ENCODE measurements at places on chromosomes 13 and 19.

DNA sequence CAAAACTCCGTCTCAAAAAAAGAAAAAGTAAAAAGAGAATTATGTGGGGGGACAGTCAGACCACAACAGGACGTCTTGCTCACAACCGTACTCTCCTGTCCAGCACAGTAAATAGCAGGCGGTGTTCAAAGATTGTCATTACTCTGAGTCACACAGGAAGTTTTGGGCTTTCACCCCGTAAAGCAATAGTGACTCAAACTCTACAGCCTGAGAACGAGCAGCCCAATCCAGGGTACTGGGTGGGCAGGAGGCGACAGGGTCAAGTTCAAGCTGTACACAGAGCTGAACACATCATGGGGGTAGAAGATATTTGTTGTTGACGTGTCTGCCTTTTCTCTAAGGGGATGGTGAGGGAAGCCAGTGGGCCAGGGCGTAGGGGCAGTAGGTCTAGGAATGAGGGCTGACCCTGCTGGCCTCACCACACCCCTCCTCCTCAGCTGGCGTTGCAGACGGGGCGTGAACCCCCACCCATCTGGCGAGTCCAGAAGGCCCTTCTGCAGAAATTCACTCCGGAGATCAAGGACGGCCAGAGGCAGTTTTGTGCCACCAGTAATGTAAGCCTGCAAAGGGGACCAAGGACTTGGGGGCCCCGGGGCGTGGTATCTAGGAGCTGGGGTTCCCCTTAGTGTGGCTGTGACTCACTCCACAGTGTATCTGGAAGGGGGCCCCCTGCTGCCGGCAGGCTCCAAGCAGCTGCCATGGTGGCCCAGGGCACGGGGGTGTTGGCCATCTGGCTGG, 23.3 kb downstream of the PRR12 start:
- H3K27ac ChIP-seq = peak overlapping the region; percentile 83
- DNase-seq = peak; percentile 56
- peak overlapping the region; percentile 9 for H3K4me3 ChIP-seq
- peaks cover 23% of the 10 kb centered on the region for H3K36me3 ChIP-seq
- H3K4me1 ChIP-seq = peaks cover 21% of the 10 kb centered on the region

DNA sequence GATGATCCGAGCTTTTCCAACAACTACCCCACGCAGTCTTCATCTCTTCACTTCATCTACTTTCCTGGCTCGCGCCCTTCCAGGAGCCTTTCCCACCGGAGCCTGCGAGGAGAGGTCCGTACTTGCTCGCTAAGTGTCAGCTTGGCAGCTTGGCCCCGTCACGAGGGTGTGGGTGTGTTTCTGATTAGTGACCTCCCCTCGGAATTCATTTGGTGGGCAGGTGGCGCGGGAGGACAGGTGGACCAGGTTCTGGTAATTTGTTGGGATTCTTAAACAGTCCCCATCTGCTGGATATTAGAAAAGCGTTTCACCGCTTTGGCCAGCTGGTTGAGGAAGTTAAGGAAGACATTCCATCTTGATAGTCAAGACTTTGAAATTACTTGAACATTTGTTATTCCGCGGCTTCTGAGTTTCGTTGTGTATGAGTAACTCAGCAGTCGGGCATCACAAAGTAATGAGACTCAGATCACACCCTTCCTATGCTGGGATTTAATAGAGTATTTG, 515 bp downstream of the UFM1 start:
- DNase-seq = peak; percentile 58
- H3K27me3 ChIP-seq = no peaks in the 10 kb centered on the region
- peaks cover 34% of the 10 kb centered on the region for H3K36me3 ChIP-seq
- peak overlapping the region; percentile 99 for H3K4me3 ChIP-seq
- H3K27ac ChIP-seq = peak overlapping the region; percentile 99

- H3K27ac ChIP-seq = no peak overlapping the region
- no peak overlapping the region for H3K4me3 ChIP-seq
- H3K4me1 ChIP-seq = peaks cover 3% of the 10 kb centered on the region
Measured at GRCh38 chr13:31768351-31768750, 29.0 kb downstream of the RXFP2 start.

DNA sequence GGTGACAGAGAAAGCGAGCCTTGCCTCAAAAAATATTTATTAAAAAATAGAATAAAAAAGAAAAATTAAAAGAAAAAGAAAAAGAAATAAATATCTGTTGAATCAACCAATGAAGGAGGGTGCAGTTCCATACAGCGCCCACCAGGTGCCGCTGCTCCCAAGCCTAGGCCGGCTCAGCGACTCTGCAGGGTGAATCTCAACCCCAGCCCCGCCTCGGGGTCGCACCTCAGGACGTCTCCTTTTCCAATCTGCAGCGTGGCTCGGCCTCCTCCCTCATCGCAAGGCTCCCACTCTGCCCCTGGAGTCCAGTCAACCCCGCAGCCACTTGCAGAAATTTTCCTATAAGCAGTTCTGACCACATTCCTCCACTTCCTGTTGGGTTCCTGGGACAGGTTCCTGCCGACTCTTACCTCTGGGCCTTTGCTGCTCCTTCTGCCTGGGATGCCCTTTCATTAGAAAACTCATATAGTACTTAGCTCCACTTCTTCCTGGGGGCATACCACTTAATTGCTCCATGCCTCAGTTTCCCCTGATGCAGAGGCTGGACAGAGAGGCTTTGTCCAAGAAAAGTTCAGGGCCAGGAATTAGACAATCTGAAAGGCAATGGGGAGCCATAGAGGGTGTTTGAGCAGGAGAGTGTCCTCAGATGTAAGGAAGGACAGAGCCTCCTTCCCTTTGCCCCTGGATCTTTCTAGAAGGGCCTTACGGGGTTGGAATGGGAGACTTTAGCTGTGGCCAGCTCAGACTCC, 24.3 kb downstream of the NFILZ start:
- H3K4me1 ChIP-seq = peaks cover 19% of the 10 kb centered on the region
- H3K4me3 ChIP-seq = peak overlapping the region; percentile 36
- DNase-seq = peak; percentile 76
- no peak overlapping the region for H3K27ac ChIP-seq
- peaks cover 3% of the 10 kb centered on the region for H3K27me3 ChIP-seq
- no peaks in the 10 kb centered on the region for H3K36me3 ChIP-seq

DNA sequence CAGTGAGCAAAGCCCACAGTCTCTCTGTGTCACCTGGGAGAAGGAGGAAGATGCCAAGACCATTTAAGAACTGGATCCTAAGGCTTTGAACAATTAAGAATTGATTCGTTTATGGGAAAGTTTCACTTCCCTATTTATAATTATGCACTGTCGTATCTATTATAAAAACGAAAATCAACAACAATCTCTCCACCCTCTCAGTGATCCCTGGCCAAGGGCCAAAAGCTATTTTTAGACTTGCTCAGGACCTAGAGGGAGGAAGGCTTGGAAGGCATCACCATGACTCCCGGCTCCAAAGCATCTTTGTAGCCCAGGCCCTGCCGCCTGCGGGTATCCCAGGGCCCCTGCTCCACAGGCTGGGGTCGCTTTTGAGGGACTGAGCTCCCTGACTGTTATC, 1.3 kb downstream of the RHPN2 start:
- peaks cover 28% of the 10 kb centered on the region for H3K27me3 ChIP-seq
- H3K4me3 ChIP-seq = no peak overlapping the region
- no peaks in the 10 kb centered on the region for H3K36me3 ChIP-seq
- H3K27ac ChIP-seq = no peak overlapping the region
- peaks cover 5% of the 10 kb centered on the region for H3K4me1 ChIP-seq

DNA sequence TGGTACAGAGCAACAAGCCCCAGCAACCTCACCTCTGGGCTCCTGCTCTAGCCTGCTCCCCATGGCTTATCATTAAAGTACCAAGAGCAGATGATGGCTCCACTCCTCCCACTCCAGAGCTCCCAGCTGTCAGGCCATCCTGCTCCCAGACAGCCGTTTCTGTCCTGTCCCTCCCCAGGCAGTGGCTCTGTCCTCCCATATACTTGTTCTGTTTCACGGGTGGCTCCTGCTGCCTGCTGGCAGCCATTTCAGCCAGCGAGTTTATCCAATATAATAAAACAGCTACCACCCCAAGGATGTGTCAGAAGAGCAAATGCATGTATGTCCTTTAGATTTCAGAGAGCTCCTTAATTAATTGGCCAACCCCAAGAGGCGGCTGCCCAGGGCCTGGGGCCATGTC, 79.4 kb upstream of the VSTM2B start:
- H3K27ac ChIP-seq = no peak overlapping the region
- H3K27me3 ChIP-seq = no peaks in the 10 kb centered on the region
- H3K4me3 ChIP-seq = no peak overlapping the region
- H3K36me3 ChIP-seq = no peaks in the 10 kb centered on the region
- DNase-seq = no peak

GRCh38 chr13:79458436-79458835, 22.5 kb upstream of the NDFIP2 start:
- H3K36me3 ChIP-seq = no peaks in the 10 kb centered on the region
- H3K27ac ChIP-seq = no peak overlapping the region
- H3K4me3 ChIP-seq = no peak overlapping the region
- no peaks in the 10 kb centered on the region for H3K27me3 ChIP-seq
- H3K4me1 ChIP-seq = peaks cover 47% of the 10 kb centered on the region
- no peak for DNase-seq

GRCh38 chr13:77827332-77827731, 91.3 kb downstream of the EDNRB start:
- H3K36me3 ChIP-seq = no peaks in the 10 kb centered on the region
- no peak overlapping the region for H3K4me3 ChIP-seq
- no peaks in the 10 kb centered on the region for H3K27me3 ChIP-seq
- H3K4me1 ChIP-seq = no peaks in the 10 kb centered on the region

GRCh38 chr13:74037762-74038161, 96.4 kb downstream of the KLF12 start:
- peaks cover 11% of the 10 kb centered on the region for H3K36me3 ChIP-seq
- no peak for DNase-seq
- H3K4me3 ChIP-seq = no peak overlapping the region
- no peak overlapping the region for H3K27ac ChIP-seq
- no peaks in the 10 kb centered on the region for H3K27me3 ChIP-seq
- peaks cover 48% of the 10 kb centered on the region for H3K4me1 ChIP-seq

GRCh38 chr19:35363711-35364425, 5.6 kb downstream of the FFAR3 start:
- no peak overlapping the region for H3K4me3 ChIP-seq
- no peak for DNase-seq
- H3K27ac ChIP-seq = no peak overlapping the region

- peaks cover 10% of the 10 kb centered on the region for H3K36me3 ChIP-seq
- no peak overlapping the region for H3K27ac ChIP-seq
- no peak for DNase-seq
- H3K4me1 ChIP-seq = peaks cover 19% of the 10 kb centered on the region
- peaks cover 14% of the 10 kb centered on the region for H3K27me3 ChIP-seq
- no peak overlapping the region for H3K4me3 ChIP-seq
Measured at GRCh38 chr19:347946-348861, 3.6 kb upstream of the MIER2 start.

DNA sequence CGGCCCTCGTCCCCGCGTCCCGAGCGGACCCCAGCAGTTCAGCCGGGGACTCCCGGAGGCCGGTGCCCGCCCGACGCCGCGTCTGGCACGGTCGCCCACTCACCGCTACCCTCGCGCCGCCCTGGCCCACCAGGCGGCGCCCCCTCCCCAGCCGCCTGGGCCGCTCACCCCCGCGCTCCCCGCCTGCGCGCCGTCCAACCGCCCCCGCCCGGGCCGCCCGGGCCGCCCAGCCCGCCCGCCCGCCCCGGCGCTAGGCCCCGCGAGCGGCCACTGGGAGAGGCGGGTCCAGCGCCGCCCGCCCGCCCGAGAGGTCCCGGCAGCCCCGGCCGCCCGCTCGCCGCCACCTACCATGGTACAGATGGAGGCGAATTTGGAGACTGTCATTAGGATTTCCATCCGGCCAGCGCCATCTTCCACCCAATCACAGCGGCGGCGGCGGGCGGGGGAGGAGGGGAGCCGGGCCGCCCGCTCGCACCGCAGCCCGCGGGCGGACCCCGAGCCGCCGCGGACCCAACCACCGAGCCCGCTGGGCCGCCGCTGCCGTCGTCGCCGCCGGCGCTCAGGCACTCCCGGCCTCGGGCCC, at the start of gene USP12:
Gene USP12, minus strand, starts transcription at position 568 of the 583 bp plus-strand sequence. Its CDS starts 172 bp downstream, at position 396.
- H3K4me3 ChIP-seq = peak within 1 kb of the TSS; percentile 96
- H3K27ac ChIP-seq = peak within 1 kb of the TSS; percentile 99
- peaks cover 4% of the 10 kb centered on the region for H3K36me3 ChIP-seq
- peak; percentile 49 for DNase-seq
- H3K4me1 ChIP-seq = peaks cover 68% of the 10 kb centered on the region
- H3K27me3 ChIP-seq = no peaks in the 10 kb centered on the region

Data from activated naive CD8-positive, alpha-beta T cell treated with anti-CD3 and anti-CD28 coated beads, Interleukin-2, amount 50 U/mL, for 24 hours (primary cell).